ENCODE measurements at places on chromosomes 12 and 14.

- no peak for DNase-seq
Observed at GRCh38 chr14:99595034-99595433, 9.0 kb downstream of the CCDC85C start.

DNA sequence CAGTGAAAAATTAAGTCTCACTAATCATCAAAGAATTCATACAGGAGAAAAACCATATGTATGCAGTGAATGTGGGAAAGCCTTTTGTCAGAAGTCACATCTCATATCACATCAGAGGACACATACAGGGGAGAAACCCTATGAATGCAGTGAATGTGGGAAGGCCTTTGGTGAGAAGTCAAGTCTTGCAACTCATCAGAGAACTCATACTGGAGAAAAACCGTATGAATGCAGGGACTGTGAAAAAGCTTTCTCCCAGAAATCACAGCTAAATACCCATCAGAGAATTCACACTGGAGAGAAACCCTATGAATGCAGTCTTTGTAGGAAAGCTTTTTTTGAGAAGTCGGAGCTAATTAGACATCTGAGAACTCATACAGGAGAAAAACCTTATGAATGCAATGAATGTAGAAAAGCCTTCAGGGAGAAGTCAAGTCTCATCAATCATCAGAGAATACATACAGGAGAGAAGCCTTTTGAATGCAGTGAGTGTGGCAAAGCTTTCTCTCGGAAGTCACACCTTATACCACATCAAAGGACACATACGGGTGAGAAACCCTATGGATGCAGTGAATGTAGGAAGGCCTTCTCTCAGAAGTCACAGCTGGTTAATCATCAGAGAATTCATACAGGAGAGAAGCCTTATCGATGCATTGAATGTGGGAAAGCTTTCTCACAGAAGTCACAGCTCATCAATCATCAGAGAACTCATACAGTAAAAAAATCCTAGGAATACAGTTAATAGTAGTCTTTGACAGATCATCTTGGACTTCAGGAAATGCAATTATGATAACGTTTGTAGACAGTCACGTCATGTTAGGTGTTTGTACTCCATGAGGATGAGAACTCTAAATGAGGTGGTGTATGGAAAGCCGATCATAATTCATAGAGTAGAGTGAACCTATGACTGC is 21.1 kb downstream of the ZNF84 start:
- no peak for DNase-seq

- DNase-seq = no peak
Observed at GRCh38 chr14:94961386-94962165, 191.7 kb upstream of the GSC start.

DNA sequence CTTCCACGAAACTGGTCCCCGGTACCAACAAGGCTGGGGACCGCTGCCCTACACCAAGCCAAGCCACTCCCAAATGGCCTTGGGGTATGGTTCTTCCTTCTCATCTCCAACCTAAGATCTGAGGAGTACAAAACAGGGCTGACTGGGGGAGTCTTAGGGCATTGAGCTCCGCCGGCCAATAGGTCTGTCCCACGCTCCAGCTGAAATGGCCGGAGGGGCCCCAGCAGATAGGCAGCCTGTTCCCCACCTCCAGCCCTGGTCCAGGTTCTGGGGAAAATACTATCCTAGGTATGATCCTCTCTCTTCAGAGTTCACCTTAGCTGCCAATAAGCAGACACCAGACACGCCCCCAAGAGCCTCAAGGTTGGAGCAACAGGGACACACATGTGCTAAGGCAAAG is 90.2 kb downstream of the ACTN1 start:
- DNase-seq = no peak

- DNase-seq = no peak
Observed at GRCh38 chr12:114241973-114242434, 163.9 kb downstream of the TBX5 start.

- no peak for DNase-seq
Observed at GRCh38 chr14:68508581-68508980, 284.3 kb downstream of the ZFP36L1 start.

DNA sequence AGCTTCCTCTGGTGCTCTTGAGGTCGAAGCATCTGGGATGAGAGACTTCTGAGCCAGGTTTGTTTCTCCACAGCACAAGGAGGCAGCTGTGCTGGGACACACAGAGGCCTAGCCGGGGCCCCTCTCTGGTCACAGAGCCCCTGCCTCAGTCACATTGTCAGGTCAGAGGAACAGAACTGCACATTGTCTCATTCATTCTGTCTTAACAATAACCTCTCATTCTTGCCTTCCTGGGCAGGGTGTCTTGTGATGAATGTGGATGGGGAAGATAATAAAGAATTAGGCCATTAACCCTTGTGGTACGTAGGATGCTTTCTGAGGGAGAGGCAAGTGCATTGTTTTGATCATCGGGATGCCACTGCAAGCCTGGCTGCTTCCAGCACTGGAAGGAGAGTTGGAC is 29.8 kb downstream of the FNTB start:
- DNase-seq = no peak

GRCh38 chr12:112153893-112154219 is 28.5 kb downstream of the TRAFD1 start:
- no peak for DNase-seq

DNA sequence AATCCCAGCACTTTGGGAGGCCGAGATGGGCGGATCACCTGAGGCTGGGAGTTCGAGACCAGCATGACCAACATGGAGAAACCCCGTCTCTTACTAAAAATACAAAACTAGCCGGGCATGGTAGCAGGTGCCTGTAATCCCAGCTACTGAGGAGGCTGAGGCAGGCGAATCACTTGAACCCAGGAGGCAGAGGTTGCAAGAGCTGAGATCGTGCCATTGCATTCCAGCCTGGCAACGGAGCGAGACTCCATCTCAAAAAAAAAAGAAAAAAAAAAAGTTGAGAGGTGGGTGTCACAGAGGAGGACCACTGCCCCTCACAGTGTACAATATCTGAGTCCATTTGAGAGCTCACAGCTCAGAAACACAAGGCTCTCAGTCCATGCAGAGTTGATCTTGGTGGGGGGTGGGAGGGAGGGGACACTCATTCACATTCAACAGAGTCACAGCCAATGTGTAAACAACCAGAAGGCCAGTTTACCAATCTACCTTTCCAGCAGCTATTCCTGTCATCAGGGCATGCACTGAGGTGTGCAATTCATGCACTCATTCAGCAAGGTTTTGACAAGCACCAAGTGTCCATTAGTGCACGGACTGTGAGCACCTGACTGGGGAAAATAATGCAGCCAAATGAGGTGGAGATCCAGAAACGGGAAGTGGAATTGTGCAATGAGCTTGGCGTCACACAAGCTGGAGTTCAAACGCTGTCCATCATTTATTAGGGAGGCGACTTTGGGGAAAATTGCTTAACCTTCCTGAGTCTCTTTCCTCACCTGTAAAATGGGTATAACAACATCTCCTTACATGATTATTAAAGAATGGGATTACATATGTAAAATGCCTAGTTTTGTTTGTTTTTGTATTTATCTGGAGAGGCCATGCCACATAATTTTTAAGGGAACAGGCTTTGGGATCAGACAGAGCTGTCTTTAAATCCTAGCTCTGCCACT is 4.4 kb upstream of the EIF5 start:
- DNase-seq = no peak
